ENCODE measurements at places on chromosomes 4 and X. TPM values are rescaled to one million over a fixed set of nuclear protein-coding genes. Genes with fewer than 3 reads are reported as not detected.

Gene DMD
- total RNA-seq, result 34.9 TPM

Gene XAGE2
- not detected for total RNA-seq

Gene QRFPR
- total RNA-seq, result not detected

Gene CRLF2
- total RNA-seq, result not detected

Gene HTR2C
- not detected for total RNA-seq

Gene PIGA
- 9.5 TPM for total RNA-seq

Gene TAPT1
- 17.1 TPM for total RNA-seq

Gene HSFX3
- not detected for total RNA-seq

Gene GLRA3
- not detected for total RNA-seq

Gene NDST4
- not detected for total RNA-seq

Gene MAP7D2
- total RNA-seq, result under 0.01 TPM

Gene GNRHR
- total RNA-seq, result not detected

Gene NIPAL1
- 2.7 TPM for total RNA-seq

Gene P2RY8
- total RNA-seq, result under 0.01 TPM
